Testis (tissue), 5 donors: ENCODE measurements at places on chromosomes 5 and 9. TPM values are rescaled to one million over a fixed set of nuclear protein-coding genes. Genes with fewer than 3 reads are reported as not detected.

PALM2AKAP2 gene
- 0.87 TPM for total RNA-seq

SPINK1 gene
- not detected for total RNA-seq

GABRA6 gene
- 1.1 TPM for total RNA-seq

JADE2 gene
- total RNA-seq: 54.5 TPM

HAPLN1 gene
- not detected for total RNA-seq

GAPT gene
- 0.62 TPM for total RNA-seq

ZNF883 gene
- total RNA-seq: 8.6 TPM

ZBTB34 gene
- total RNA-seq: 14.0 TPM

TRAF1 gene
- total RNA-seq: 6.5 TPM

PITX1 gene
- 3.0 TPM for total RNA-seq

IGFBPL1 gene
- 18.0 TPM for total RNA-seq

ZNF367 gene
- 6.9 TPM for total RNA-seq

LRRC19 gene
- not detected for total RNA-seq

IL13 gene
- 17.3 TPM for total RNA-seq

MRPL22 gene
- 42.6 TPM for total RNA-seq

GRCh38 chr5:159412284-159413046 is 82.2 kb upstream of the IL12B start:
- DNase-seq: no peak

- DNase-seq: no peak
Observed at GRCh38 chr9:124598048-124598447, 90.8 kb upstream of the NR5A1 start.

DNA sequence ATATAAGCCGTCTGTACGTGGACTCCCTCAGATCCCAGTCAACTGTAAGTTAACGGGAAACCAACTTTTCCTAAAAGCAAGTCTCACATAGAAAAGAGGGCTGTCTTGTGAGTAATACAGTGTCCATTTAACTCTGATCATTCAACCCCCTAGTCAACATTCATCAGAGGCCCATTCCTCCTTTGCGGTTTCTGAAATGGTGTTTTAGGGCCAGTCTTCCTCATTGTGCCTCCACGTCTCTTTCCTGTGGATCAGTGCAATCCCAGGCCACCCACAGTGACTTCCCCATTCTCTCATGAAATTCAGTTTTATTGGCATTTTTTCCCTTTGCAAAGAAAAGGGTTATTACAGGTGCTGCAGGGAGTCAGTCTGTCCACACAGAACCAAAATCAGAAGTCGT is 261.8 kb downstream of the NR3C1 start:
- DNase-seq: no peak

DNA sequence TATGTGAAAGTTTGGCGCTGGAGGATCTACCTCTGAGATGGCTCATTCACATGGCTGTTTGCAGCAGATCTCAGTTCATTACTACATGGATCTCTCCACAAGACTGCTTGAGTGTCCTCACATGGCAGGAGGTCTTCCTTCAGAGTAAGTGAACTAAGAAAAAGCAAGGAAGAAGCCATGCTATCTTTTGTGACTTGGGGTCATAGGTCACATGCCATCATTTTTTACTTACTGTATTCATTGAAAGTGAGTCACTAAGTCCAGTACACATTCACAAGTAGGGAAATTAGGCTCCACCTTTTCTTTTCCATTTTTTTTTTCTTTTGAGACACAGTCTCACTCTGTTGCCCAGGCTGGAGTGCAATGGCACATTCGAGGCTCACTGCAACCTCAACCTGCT is 8.7 kb upstream of the CDKN2AIPNL start:
- no peak for DNase-seq

DNA sequence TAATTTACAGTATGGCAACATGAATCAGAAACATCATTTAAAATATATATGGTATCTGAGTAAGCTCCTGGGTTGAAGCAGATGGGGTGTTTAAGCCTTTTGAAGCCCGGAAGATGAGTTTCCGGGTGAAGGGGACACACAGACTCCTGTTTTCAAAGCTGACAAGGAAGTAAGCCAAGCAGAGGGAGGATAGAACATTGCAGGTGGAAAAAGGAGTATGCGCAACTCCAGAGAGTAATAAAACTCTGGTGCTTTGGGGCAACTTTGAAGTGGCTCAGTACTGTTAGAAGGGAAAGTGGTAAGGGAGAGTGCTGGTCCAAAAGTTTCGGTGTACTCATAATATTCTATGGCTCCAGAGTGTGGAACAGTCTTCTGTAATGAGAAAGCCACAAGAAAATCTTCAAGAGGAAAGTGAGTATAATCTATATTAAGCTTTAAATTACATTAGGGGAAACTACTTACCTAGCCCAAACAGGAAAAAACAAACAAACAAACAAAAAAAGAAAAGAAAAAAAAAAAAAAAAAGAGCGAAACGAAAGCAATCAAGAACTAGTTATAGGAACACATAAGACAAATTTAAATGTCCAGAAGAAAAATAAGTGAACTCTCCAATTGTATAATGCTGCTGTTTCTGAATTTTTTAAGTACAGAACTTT is 2.3 kb upstream of the ST8SIA4 start:
- no peak for DNase-seq

DNA sequence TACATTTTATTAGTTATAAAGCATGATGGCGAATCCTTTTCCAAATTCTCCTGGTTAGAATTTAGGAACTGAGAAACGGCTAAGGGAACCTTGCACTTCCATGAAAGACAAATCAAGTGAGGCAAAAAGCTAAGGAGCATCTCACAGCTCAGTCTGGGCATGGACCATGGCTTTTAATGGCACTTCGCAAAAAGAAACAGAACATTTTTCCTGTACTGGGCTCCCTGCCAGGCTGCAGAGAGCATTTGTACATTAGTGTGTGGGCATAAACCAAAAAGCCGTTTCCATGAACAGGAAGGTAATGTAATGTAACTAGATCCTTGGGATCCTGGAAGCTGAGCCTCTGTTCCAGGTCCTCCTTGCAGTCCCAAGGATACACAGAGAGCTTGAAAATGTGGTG is 354.2 kb downstream of the MRPS30 start:
- DNase-seq: no peak

DNA sequence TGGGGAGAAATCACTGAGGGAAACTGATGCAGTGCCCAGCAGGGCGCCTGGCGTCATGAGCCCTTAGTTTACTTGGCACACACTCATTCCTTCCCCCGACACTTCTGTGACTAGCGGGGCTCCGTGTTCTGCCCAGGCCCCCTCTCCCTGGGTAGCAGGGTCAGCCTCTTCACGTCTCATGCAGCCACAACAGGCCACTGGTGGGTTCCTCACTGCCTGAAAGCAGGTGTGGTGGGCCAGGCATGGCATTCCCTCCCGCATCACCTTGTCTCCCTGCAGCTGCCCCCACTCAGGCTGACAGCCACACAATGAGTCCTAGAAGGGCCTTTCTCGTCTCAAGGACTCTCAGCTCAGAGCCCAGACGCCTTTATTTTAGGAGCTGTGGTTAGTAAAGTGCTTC is 51.1 kb upstream of the CPLX2 start:
- DNase-seq: no peak
